ENCODE measurements at places on chromosomes 12 and 14.

DNA sequence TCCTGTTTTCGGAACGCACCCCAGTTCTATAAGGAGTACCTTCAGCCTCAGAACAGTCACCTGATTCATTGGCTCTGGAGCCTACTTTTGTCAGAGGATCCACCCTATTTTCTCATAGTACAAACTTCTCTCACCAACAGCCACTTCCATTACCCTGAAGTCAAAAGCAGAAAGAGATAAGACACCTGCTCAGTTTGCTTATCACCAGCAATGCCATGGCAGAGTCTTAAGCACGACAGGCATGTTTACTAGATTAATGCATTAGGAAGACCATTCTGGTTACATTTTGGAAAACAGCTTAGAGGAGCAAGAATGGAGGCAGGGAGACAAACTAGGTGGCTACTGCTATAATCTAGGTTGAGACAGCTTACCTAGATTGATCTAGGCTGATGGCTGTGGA is 67.7 kb downstream of the GXYLT1 start:
- no peak for DNase-seq

- DNase-seq, result no peak
Observed at GRCh38 chr14:102693006-102693755, 84.1 kb upstream of the TRAF3 start.

GRCh38 chr14:91315844-91316267 is 71.4 kb upstream of the GPR68 start:
- DNase-seq, result peak; percentile 93

- no peak for DNase-seq
Observed at GRCh38 chr14:63322897-63323573, 4.3 kb upstream of the GPHB5 start.

DNA sequence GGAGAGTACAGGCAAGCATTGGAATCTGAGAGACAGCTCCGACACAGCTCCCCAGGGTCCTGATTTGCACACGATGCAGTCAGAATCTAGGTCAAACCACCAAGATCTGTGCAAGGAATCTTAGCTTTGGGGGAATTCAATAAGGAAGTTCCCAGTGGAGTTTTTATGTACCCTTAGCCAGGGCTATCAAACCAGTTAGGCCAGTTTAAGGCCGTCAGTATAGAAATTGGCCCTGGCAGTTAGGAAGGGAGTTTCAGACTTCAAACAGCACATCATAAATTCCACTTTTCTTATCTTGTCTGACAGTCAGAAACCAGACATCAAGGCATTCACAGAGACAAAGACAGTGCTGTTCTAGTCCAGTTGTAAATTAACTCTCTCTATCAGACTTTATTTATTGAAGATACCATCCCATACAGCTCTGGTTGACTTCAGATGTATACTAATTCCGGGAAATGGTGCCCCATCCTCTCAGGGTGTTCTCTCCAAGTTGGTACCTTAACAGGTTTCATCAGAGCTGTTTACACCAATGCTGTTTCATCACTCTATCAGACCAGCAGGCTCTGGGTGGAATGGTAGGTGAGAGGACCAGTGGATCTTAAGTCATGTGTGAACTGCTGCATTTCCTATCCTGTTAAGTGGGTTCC is 157.5 kb upstream of the ATF7IP start:
- no peak for DNase-seq

DNA sequence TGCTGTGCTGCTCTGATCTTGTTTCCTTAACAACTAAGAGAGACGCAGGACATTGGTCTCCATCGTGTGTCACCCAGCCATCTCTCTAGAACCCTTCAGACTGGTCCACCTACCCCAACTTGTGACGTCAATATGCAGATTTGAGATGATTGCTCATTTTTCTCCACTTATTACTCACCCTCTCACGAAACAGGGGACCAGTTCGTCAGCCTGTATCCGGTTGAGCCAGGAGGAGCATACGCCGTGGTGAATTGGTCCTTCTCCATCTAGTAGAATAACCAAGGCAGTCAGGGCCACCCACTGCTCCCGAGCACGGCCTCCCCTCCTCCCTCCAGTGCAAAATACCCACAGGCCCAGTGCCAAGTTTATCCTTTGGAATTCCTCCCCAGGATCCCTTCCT is 36.2 kb upstream of the FBXO21 start:
- DNase-seq, result no peak
